ENCODE measurements at places on chromosomes 3 and 15.

DNA sequence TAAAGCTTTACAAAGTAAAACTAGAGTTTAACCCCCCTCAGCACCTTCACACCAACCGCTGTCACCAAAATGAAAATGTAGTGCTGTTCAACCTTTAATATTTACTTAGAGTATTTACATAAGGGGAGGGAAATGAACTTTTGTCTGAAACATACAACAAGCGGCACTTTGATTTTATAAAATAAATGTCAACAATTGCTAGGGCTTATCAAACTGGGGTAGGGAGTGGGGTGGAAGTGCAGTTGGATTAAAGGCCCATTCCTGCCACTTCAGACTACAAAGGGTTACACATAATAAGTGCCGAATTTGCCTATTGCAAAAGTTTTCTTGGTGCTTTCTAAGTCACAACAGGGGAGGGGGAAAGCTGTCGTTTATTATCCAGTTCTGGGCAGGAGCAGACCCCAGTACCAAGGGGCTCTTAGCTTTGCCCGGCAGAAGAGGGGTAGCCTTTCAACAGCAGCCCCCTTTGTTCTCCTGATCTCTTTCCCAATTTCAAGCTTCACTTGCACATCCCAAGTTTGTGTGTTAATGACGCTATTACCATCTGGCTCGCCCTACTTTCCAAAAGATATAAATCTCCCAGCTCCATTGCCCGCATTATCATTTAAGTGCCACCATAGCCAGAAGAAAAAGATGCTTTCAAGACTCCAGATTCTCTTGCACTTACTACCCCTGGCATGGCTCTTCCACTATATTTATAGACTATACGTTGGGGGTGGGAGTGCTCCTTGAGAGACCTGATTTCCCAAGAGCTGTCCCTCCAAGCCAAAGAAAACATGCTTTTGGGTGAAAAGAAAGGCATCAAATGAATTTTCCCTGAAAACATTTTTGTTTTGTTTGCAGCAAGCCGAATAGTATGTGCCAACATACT, 17.0 kb downstream of the SOX2 start:
- H3K27ac ChIP-seq: no peak overlapping the region
- H3K36me3 ChIP-seq: no peaks in the 10 kb centered on the region
- no peaks in the 10 kb centered on the region for H3K4me1 ChIP-seq
- peaks cover 4% of the 10 kb centered on the region for H3K27me3 ChIP-seq

GRCh38 chr3:44259404-44259803, 17.7 kb downstream of the TOPAZ1 start:
- no peaks in the 10 kb centered on the region for H3K27me3 ChIP-seq
- H3K4me3 ChIP-seq: no peak overlapping the region
- H3K36me3 ChIP-seq: no peaks in the 10 kb centered on the region

DNA sequence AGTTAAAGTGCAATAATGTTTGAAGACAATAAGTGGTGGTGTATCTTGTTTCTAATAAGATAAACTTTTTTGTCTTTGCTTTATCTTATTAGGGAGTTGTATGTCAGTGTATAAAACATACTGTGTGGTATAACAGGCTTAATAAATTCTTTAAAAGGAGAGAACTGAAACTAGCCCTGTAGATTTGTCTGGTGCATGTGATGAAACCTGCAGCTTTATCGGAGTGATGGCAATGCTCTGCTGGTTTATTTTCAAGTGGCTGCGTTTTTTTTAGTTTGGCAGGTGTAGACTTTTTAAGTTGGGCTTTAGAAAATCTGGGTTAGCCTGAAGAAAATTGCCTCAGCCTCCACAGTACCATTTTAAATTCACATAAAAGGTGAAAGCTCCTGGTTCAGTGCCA, 2.7 kb downstream of the RPL15 start:
- H3K4me1 ChIP-seq: peaks cover 3% of the 10 kb centered on the region
- H3K4me3 ChIP-seq: peak overlapping the region; percentile 100
- DNase-seq: no peak
- peaks cover 28% of the 10 kb centered on the region for H3K36me3 ChIP-seq
- no peaks in the 10 kb centered on the region for H3K27me3 ChIP-seq

GRCh38 chr15:99961011-99961441, 227.8 kb upstream of the LYSMD4 start:
- H3K27me3 ChIP-seq: no peaks in the 10 kb centered on the region
- no peak overlapping the region for H3K4me3 ChIP-seq
- no peaks in the 10 kb centered on the region for H3K4me1 ChIP-seq
- no peaks in the 10 kb centered on the region for H3K36me3 ChIP-seq

GRCh38 chr3:65883613-65884012, 155.1 kb downstream of the MAGI1 start:
- H3K4me1 ChIP-seq: no peaks in the 10 kb centered on the region
- no peak overlapping the region for H3K27ac ChIP-seq
- no peaks in the 10 kb centered on the region for H3K27me3 ChIP-seq
- H3K36me3 ChIP-seq: no peaks in the 10 kb centered on the region

- no peak overlapping the region for H3K4me3 ChIP-seq
- H3K4me1 ChIP-seq: no peaks in the 10 kb centered on the region
- no peaks in the 10 kb centered on the region for H3K36me3 ChIP-seq
- peaks cover 15% of the 10 kb centered on the region for H3K27me3 ChIP-seq
- no peak overlapping the region for H3K27ac ChIP-seq
These were observed 1.1 kb upstream of the TPM1 start for GRCh38 chr15:63041402-63041973.

DNA sequence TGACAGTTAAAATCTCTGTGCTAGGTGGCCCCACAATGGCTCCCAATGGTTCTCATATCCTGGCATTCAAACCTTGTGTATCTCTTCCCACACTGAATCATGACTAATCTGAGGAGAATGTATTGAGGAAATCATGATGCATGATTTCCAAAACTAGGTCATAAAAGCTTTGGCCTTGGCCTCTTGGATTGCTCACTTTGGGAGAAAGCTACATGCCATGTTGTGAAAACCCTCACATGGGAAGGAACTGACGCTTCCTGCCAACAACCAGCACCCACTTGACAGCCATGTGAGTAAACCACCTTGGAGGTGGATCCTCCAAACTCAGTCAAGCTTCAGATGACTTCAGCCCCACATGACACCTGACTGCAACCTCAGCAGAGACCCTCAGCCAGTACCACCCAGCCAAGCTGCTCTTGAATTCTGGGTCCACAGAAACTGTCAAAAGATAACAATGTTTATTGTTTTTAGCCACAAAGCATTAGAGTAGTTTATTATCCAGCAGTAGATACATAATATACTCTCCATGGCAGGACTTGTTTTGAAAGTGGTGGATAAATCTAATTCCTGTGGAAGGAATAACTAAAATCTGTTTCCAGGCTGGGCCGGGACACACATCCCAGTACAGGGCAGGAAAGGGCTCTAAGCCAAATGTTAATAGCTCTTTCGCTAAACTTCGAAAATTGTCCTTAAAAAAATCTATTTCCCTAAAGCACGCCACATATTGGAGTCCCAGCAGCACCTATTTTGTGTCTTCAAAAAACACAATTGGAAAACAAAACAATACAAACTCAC, 1.0 kb upstream of the ZNF620 start:
- no peak overlapping the region for H3K4me3 ChIP-seq
- DNase-seq: no peak
- no peak overlapping the region for H3K27ac ChIP-seq
- H3K36me3 ChIP-seq: no peaks in the 10 kb centered on the region
- no peaks in the 10 kb centered on the region for H3K27me3 ChIP-seq
- peaks cover 5% of the 10 kb centered on the region for H3K4me1 ChIP-seq

DNA sequence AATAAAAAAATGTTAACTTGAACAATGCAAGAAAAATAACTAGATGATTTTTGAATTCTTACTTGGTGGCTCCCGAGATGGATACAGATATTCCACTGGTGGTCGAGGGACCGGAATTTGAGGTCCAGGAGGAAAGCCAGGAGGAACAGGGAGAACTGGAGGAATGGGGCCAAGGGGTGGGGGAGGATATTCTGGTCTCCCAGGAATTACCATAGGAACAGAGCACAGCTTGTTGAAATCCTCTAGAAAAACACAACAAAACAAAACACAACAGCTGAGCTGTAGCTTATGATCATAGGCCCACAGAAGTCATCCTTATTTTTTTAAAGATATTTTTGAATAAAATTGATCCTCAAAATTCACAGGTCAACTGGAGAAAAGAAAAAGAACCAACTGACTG, 129.4 kb downstream of the FBN1 start:
- H3K4me3 ChIP-seq: no peak overlapping the region
- no peak overlapping the region for H3K27ac ChIP-seq
- H3K4me1 ChIP-seq: no peaks in the 10 kb centered on the region
- DNase-seq: no peak
- no peaks in the 10 kb centered on the region for H3K36me3 ChIP-seq

DNA sequence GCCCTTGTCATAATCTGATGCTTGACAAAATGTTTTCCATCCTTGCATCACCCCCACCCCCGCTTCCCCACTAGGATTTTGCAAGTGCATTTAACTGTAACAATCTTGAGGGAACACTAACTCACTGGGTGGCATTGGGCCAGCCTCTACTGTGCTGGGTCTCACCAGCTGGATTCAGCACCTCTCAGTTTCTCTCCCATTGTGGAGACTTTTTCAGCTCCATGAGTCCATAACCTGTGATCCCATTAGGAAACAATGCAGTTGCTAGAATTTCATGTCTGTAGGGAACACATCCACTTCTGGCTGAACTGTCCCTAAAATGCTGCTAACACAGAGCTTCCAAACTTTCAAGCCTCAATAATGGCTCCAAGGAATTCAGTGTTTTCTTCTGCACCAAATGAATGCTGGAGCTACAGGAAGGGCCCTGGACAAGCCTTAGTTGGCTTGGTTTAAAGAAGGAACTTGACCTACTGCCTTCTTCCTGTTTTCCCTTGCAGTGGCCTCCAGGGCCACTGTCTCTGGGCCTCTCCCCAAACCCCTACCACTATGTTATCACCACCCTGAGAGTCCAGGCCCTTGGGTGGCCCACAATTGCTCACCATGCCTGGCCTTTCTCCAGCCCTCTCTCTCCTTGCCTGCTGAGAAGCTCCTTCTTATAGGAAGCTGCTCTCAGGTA, 15.6 kb downstream of the CYP19A1 start:
- no peaks in the 10 kb centered on the region for H3K4me1 ChIP-seq
- H3K36me3 ChIP-seq: no peaks in the 10 kb centered on the region
- H3K4me3 ChIP-seq: no peak overlapping the region
- no peak overlapping the region for H3K27ac ChIP-seq
- H3K27me3 ChIP-seq: peaks cover 6% of the 10 kb centered on the region

- H3K27me3 ChIP-seq: peaks cover 6% of the 10 kb centered on the region
- H3K4me1 ChIP-seq: no peaks in the 10 kb centered on the region
- DNase-seq: no peak
These were observed 987 bp downstream of the PRTG start for GRCh38 chr15:55741833-55742497.

DNA sequence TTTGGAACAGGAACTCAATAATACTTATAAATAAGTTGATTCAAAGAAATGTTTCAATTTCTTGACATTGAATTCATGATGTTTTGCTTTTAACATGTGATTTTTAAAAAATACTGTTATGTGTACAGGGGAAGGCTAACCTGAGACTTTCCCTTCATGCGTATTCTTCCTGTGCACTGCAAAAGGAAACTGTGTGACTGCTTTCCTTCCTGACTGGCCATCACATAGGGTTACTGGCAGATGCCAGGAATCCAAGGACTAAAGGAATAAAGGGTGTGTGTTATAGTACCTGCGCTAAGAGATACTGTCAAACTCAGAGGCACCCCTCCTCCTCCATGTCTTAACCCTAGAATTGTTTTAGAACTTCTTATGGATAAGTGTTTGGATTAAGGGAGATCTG, 236.0 kb downstream of the UBE2E2 start:
- DNase-seq: no peak
- H3K36me3 ChIP-seq: no peaks in the 10 kb centered on the region
- H3K27ac ChIP-seq: no peak overlapping the region
- no peak overlapping the region for H3K4me3 ChIP-seq

DNA sequence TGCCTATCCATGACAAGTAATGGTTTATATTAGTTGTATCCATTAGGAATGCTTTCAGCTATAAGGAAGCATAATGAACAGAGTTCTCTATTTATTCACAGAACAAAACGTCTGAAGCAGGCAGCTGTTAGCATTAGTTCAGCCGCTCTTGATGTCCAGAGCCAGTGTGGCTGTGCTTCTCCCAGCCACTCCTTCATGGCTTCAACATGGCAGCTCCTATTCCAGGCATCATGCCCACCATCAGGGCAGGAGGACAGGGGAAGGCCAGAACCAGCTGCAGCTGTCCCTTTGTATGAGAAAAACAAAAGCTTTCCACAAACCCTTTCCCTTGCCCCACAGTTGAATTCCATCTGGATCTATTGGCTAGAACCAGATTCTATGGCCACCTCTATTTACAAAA, 12.9 kb upstream of the SNRK start:
- no peaks in the 10 kb centered on the region for H3K4me1 ChIP-seq
- no peak overlapping the region for H3K27ac ChIP-seq
- no peak for DNase-seq
- no peak overlapping the region for H3K4me3 ChIP-seq

DNA sequence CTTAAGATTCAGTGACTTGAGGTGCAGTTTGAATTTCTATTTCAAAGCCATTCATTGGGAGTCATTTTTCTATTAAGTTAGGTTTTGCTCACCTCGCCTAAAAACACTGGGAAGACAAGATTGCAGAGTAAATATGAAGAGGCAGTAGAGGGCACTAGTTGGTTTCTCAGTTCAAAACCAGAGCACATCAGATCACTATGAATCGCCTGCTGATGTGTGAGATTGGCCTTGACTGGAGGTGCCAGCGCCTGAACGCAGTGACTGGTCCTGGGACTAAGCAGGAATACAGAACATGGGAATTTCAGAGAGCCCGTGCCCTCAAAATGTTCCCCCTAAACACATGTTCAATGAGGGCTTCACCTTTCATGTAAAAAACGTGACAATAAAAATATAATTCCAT, 229.0 kb downstream of the ITPR1 start:
- DNase-seq: no peak
- peaks cover 10% of the 10 kb centered on the region for H3K36me3 ChIP-seq
- no peak overlapping the region for H3K27ac ChIP-seq
- H3K27me3 ChIP-seq: no peaks in the 10 kb centered on the region
- no peak overlapping the region for H3K4me3 ChIP-seq

DNA sequence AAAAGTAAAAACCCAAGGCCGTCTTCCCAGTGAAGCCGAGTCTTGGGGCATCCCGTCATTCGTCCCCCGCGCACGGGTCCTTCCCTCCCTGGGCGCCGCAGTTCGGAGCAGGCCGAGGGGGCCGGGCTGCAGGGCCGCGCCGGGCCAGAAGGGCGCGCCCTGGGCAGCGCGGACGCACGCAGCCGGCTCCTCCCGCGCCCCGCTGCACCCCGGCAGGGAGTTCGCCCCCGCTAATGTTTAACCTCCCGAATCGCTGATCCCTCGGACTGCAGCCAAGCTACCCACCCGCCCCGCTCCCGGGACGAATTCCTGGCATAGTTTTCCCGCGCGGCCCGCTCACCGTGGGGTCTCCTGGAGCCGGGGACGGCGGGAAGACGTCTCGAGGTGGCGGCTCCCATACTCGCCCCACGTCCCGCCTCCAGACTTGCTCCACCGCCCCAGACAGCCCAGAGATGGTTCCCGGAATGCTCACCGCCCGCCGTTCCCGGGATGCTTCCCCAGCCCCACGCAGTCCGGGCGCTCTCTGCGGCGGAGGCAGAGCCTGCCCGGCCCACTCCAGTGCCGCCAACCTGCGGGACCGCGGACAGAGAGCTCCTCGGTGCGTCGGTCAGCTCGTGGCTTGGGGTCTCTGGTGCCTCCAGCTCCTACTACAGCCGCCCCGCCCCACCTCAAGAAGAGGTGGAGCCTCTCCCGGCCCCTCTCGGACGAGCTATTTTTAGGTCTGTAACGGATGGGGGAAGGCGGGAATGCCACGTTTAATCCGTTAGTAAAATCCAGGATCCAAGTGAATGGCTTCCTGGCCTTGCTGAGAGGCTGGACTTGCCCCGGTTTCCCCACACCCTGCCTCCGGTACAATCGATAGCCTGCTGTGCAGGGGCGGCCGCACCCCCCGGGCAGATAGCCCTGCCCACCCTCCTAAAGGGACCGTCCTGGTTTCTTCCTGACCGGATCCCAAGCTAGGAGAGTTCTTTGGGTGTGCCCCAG, at the start of gene DZIP1L:
TSS of gene DZIP1L (minus strand) at position 621 of the 984 bp plus-strand sequence. CDS start 11,637 bp downstream, outside the sequence.
- H3K27me3 ChIP-seq: peaks cover 3% of the 10 kb centered on the region
- no peaks in the 10 kb centered on the region for H3K36me3 ChIP-seq
- no peak within 1 kb of the TSS for H3K27ac ChIP-seq
- no peaks in the 10 kb centered on the region for H3K4me1 ChIP-seq
- DNase-seq: no peak

Data from GM12878 (cell line).